ENCODE measurements at places on chromosomes 5 and 9. TPM values are rescaled to one million over a fixed set of nuclear protein-coding genes. Genes with fewer than 3 reads are reported as not detected.

The IL13 gene
- total RNA-seq = not detected

The DBH gene
- not detected for total RNA-seq

The HMGXB3 gene
- 67.8 TPM for total RNA-seq

The VAV2 gene
- total RNA-seq = 56.4 TPM

The GPR150 gene
- 0.21 TPM for total RNA-seq

The PCDHB10 gene
- total RNA-seq = under 0.01 TPM

The INSL4 gene
- not detected for total RNA-seq

The ANKRA2 gene
- 29.7 TPM for total RNA-seq

The MOB3B gene
- 0.68 TPM for total RNA-seq

The PCDHGA9 gene
- total RNA-seq = 0.34 TPM

The GDA gene
- total RNA-seq = 0.14 TPM

The SURF1 gene
- 16.4 TPM for total RNA-seq

The OLFM1 gene
- total RNA-seq = not detected

The LCN1 gene
- total RNA-seq = not detected

The SPINK7 gene
- total RNA-seq = 37.3 TPM

The CXCL14 gene
- 0.34 TPM for total RNA-seq

The SLC36A3 gene
- not detected for total RNA-seq

The FBLL1 gene
- total RNA-seq = 3.1 TPM

The CLTA gene
- total RNA-seq = 260 TPM

The PCDHGC3 gene
- total RNA-seq = 17.1 TPM

The DAP gene
- total RNA-seq = 26.3 TPM

The IL5 gene
- not detected for total RNA-seq

The ZNF608 gene
- 1.4 TPM for total RNA-seq

The FUT7 gene
- not detected for total RNA-seq
